ENCODE measurements at places on chromosomes 1 and 21.

DNA sequence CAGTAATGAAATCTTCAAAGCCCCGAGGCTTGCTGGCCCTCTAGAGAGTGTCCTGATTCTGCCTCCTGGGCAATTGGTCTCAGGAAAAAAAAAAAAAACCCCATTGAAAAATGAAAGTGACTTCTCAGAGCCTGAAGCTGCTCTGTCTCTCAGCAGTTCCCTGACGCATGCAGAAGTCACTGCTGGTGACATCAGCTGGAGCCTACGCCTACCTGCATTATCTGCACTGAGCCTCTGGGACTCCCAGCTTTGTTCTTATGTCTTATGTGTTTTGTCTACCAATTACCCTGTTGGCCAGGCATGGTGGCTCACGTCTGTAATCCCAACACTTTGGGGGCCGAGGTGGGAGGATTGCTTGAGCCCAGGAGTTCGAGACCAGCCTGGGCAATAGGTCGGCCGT, 10.1 kb upstream of the SLC25A33 start:
- DNase-seq, result no peak

GRCh38 chr1:29579821-29580425, 343.6 kb downstream of the PTPRU start:
- no peak for DNase-seq

- no peak for DNase-seq
Observed at GRCh38 chr1:98028800-98029199, 108.0 kb upstream of the DPYD start.

GRCh38 chr1:30323841-30324240, 399.5 kb downstream of the MATN1 start:
- no peak for DNase-seq

GRCh38 chr1:72285074-72285425, 2.7 kb upstream of the NEGR1 start:
- DNase-seq, result no peak

DNA sequence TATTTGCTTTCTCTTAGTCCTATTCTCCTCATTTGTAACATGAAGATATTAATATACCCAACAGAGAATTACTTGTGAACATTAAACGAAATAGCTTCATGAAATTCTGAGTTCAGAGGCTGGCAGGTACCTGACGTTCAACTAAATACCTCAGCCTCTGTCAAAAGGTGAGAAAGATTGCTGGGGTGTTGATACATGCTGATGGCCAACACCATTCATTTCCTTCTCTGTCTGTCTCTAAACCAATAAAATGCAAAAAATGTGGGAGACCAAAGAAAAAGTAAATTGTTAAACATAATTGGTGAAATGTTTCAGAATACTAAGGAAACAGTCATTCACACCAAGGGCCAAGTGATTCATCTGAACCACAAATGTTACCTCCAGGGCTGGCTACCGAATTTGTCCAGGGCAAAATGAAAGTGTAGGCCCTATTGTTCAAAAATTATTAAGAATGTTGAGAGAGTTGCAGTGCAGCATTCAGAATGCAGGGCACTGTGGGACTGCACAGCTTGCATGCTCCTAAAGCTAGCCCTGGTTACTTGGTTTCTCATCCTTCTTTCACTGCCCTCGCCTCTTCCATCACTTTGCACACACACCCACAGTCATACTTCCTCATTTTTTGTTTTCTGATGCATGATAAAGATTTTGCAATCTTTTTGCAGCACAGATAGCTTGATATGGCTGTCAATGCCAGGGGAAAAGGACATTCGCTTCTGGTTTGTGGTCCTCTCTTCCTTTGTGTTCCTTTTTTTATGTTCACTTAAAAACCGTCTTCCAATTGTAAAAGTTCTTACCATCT, 414.3 kb upstream of the NR5A2 start:
- DNase-seq, result no peak

GRCh38 chr1:178537382-178538090, 24.6 kb downstream of the TEX35 start:
- DNase-seq, result no peak

GRCh38 chr21:33199100-33199464, 30.7 kb upstream of the IFNAR2 start:
- no peak for DNase-seq

- DNase-seq, result no peak
Observed at GRCh38 chr21:33015096-33015495, 10.6 kb upstream of the OLIG2 start.

GRCh38 chr1:208185801-208186231, 58.4 kb downstream of the PLXNA2 start:
- no peak for DNase-seq

DNA sequence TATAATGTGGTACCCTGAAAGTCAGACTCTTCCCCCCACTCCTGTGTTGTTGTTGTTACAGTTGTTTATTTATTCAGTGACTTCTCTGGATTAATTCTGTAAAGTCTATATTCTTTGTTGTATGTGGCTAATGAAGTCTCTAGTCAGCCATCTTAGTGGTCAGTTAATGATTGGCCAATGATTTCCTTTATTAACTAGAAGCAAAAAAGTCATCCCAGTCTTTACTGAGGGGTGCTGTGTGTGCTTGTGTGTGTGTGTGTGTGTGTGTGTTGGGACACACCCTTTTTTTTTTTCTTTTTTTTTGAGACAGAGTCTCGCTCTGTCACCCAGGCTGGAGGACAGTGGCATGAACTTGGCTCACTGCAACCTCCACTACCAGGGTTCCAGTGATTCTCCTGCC, 37.3 kb upstream of the HYI start:
- no peak for DNase-seq

GRCh38 chr1:243848165-243848857, 1.7 kb downstream of the AKT3 start:
- DNase-seq, result no peak

DNA sequence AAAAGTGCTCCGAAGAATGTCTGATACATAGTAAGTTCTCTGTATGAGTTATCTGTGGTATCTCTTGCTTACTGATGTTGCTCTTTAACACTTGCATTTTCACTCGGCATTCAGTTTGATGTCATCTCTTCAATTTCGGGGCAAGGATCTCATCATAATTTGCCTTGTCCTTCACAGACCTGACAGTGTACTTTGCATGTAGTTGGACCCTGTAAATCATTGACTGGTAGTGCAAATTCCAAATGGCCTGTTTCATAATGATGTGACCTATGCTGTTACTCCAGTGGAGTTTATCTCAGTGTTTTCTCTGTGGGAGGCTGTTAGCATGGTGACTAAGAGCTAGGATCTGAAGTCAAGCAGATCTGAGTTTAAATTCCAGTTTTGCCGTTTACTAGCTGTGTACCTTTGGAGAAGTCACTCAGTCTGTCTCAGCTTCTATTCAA, 34.2 kb upstream of the ABCD3 start:
- DNase-seq, result no peak

GRCh38 chr1:58447886-58448285, 98.6 kb downstream of the OMA1 start:
- no peak for DNase-seq

- no peak for DNase-seq
Observed at GRCh38 chr1:68174738-68175113, 57.6 kb downstream of the WLS start.

DNA sequence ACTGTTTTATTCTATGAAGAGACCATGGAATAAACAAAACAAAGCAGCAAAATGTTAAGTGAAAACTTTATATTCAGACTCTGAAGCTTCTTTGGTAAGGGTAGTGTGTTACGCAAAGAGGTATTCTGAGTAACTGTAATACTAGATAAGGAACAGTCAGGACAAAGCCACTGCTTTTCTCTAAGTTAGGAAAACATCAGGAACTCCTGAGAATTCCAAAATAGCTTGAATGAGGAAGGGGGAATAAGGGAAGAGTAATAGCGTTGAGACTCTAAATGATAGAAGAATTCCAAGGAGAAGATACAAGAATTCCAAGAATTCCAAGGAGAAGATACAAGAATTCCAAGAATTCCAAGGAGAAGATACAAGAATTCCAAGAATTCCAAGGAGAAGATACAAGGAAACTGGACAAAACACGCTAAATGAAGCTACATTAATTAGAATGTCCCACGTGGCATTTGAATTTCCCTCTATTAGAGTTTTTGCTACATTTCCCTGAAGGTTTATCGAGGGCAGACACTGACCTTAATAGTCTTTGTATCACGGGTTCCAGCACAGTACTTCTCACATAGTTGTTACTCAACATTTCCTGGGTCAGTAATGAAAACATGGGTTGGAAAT, 71.5 kb downstream of the SMYD3 start:
- DNase-seq, result no peak

- DNase-seq, result no peak
Observed at GRCh38 chr1:248613742-248614141, 16.2 kb upstream of the OR2T10 start.

GRCh38 chr1:39639305-39640130, at the start of gene HEYL:
Gene HEYL, minus strand, starts transcription at chr1:39639643. Its CDS starts 18 bp downstream, at chr1:39639625.
- DNase-seq, result peak; percentile 57

DNA sequence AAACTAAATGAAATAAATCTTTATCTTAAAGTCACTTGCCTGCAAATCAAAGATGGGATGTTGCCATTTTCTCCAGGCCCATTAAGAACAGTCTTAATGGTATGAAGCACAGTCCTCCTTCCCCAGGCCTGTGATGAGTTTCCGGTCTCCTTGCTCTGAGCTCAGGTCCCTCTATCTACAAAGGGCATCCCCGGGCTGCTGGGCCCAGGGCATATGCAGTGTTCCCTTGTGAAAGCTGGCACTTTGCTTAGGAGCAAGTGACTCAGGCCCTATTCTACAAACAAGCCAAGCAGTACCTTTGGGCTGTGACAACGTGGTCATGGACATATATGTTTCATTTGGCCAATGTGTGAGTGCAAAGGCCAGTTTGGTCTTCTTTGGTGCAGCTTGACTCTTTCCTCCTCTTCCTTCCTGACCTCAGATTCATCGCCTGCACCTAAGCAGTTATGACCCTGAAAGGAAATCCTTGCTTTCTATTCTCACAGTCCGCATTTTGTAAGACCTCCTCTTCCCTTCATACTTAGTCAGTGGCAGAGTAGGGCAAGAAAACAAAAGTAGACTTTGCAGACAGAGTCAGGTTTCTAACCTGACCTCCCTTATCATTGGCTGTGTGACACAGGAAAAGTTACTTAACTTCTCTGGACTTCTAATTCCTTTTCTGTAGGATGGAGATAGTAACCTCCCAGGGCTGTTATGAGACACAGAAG, 109.5 kb downstream of the ERG start:
- DNase-seq, result no peak

- no peak for DNase-seq
Observed at GRCh38 chr1:202564958-202565495, 145.2 kb downstream of the SYT2 start.

GRCh38 chr1:112955773-112956543, at the start of gene SLC16A1:
Gene SLC16A1, minus strand, starts transcription at chr1:112956196. Its CDS starts 26,888 bp downstream, at chr1:112929308.
- peak; percentile 86 for DNase-seq

GRCh38 chr1:18192974-18193373, 85.4 kb downstream of the IGSF21 start:
- no peak for DNase-seq

DNA sequence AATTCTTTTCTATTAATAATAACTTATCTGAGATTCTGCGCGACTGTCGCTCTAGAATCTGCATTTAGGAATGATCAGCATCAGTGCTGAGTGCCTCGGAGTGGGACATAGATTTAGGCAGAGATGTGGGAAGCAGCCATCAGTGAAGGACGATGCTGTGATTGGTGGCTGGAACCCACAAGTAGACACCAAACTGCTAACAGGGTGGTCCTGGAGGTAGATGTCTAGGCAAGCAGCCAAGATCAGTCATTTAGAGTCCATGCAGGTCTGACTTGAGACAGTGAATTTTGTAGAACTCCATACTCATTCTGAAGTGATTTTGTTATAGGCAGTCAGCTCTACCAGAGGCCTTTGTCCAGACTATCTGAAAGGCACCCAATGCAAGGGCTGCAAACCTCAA, 51.8 kb upstream of the LYST start:
- no peak for DNase-seq

DNA sequence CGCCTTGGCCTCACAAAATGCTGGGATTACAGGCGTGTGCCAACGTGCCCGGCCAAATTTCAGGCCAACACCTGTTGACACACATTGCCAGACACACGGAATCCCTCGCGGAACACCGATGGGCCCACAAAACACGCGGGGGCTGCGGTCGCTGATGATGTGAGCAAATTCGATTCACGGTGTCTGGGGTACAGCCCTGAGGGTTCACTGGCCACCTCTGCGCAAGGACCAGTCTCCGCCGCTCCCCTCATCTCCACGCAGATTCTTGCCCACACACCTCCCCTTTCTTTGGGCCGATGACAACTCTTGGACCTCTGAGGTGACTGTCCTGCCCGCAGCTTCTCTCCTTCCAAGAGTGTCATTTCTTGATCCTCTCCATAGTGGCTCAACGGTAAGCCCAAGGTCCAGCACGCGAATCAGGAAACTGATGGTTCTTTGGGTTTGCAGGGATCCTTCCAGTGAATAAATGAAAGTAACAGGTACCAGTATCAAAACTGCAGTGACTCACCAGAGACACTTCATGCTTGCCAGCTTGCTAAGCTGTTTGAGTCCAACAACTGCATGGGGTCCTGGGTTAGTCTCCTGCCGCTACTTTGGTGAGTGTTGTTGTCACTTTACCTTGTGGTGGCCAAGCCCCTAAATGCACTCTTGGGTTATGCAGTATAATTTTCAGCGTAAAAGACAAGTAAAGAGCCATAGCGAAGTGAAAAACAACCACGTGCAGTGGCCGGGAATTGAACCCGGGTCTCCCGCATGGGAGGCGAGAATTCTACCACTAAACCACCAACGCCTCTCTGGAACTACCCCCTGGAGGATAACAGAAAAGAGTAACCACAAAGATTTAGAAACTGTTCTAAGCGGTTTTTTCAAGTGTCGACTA, 11.0 kb upstream of the RNU1-3 start:
- peak; percentile 20 for DNase-seq

GRCh38 chr21:31397515-31397926, 53.5 kb upstream of the TIAM1 start:
- DNase-seq, result no peak

- no peak for DNase-seq
Observed at GRCh38 chr1:202049129-202049528, 38.7 kb downstream of the ELF3 start.

- no peak for DNase-seq
Observed at GRCh38 chr1:171334024-171334640, 20.1 kb downstream of the FMO4 start.

- DNase-seq, result no peak
Observed at GRCh38 chr1:33560680-33561079, 88.2 kb downstream of the ZSCAN20 start.

- no peak for DNase-seq
Observed at GRCh38 chr1:204130178-204130577, 21.7 kb downstream of the ETNK2 start.

GRCh38 chr1:145871994-145872924, 13.4 kb upstream of the PIAS3 start:
- DNase-seq, result no peak

GRCh38 chr1:40969445-40969844, 10.1 kb upstream of the CTPS1 start:
- DNase-seq, result no peak

GRCh38 chr1:228743405-228743804, 8.1 kb downstream of the RHOU start:
- DNase-seq, result no peak

- peak; percentile 50 for DNase-seq
Observed at GRCh38 chr1:5994713-5995621, 2.7 kb upstream of the NPHP4 start.

GRCh38 chr1:196295766-196296165, 312.5 kb downstream of the KCNT2 start:
- no peak for DNase-seq

- DNase-seq, result no peak
Observed at GRCh38 chr1:14996133-14997050, 157.2 kb upstream of the TMEM51 start.

- DNase-seq, result no peak
Observed at GRCh38 chr1:85581802-85582686, 1.5 kb downstream of the CCN1 start.

GRCh38 chr1:171741872-171742576, at the start of gene VAMP4:
Gene VAMP4, minus strand, starts transcription at chr1:171742065. Its CDS starts 3,651 bp downstream, at chr1:171738414.
- peak; percentile 72 for DNase-seq

- no peak for DNase-seq
Observed at GRCh38 chr1:46248122-46248920, 758 bp downstream of the RAD54L start.
